ENCODE measurements at places on chromosomes 6 and 20.

GRCh38 chr20:22495172-22495571 lies 89.2 kb downstream of the FOXA2 start:
- no peak for DNase-seq

DNA sequence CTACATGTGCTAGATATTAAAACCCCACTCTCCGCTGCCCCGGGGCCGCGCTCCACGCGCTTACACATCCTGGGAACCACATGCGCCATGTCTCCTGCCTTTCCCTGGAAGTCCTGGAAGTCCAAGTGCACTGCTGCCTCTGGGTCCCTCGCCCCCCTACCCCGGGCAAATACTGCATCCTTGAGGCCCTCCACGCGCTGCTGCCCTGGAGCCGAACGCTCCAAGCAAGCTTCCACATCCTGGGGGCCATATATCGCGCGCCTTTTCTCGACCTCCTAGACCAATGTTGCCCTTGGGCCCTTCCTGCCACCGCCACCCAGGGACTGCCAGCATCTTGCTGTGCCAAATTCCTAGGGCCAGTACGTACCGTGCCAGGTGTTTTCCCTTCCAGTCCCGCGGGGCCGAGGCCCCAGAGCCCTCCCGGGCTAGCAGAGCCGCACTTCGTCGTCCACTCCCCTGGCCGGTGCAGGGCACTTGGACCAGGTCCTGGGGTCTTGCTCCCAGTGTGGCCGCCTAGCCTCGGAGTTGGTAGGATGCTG lies 779 bp upstream of the KCNG1 start:
- no peak for DNase-seq

DNA sequence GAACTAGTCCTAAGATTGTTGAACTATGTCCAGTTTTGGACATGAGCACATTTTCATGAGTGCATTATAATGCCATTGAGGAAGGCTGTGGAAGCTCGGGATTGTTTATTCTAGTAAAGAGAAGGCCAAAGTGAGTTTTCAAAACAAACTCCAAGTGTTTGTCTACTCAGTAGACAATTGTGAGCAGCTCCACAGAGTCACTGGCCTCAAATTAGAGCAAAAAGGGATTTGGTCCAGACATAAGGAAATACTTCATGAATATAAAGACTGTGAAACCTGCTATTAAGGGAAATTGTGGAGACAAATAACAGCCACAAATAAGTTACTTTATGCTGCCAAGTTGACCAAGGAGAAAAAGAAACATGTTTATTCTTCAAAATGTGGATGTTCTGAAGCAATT lies 42.6 kb upstream of the PREP start:
- DNase-seq: no peak

GRCh38 chr6:44169886-44170570 lies 11.4 kb downstream of the CAPN11 start:
- DNase-seq: no peak

DNA sequence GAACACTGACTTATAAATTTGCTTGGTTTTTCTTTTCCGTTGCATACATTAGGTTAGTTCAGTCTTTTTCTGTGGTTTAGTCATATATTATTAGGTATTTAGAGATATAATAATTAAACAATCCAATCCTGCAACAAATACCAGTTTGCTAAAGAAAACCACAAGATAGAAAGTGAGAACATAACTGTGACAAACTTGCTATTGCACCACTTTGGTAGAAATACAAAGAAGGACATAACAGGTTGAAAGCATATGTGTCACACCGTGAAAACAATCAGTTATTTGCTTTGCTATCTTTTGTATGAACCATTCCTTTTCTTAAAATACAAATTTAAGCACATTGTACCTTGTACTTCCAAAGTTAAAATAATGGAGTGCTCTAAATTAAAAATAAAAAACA lies 42.0 kb upstream of the KCNQ5 start:
- DNase-seq: no peak

GRCh38 chr20:32984196-32984595 lies 20.0 kb downstream of the SUN5 start:
- no peak for DNase-seq

- peak; percentile 31 for DNase-seq
Observed at GRCh38 chr6:6610031-6610591, 21.6 kb downstream of the LY86 start.

DNA sequence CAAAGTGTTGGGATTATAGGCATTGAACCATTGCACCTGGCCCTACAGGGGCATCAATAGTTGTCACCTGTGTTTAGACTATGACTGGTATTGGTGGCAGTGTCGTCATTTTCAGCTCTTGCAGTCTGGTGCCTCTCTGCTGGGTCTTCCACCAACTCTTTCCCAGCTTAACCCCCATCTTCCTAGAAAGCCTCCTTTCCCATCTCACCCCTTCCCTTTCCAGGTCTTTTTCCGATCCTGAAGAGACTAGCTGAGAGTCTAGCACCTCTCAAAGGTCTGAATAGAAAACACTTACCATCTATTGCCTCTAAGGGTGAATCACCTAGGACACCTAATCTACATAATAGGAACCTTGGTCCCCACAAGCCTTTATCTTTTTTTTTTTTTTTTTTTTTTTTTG lies 71.0 kb downstream of the TCP11 start:
- no peak for DNase-seq

DNA sequence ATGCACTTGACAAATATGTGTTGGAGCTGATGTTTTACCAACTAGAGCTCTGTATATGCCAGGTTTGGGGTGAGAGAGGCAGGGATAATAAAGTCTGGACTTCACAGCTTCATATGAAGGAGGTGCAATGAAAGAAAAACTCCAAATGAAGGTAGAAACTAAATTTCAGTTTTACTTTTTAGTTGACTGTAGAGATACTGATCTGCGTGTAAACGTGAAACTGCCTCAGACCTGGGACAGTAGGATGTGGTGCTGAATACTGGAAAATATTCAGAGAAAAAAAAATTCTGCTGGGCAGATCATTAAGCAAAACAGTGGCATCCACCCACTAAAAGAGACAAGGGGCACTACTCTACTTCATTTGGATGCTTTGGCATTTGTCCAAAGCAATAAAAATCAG lies 94.5 kb downstream of the BACH2 start:
- no peak for DNase-seq
